Memory B cell (primary cell): ENCODE measurements at places on chromosomes 7 and 10.

DNA sequence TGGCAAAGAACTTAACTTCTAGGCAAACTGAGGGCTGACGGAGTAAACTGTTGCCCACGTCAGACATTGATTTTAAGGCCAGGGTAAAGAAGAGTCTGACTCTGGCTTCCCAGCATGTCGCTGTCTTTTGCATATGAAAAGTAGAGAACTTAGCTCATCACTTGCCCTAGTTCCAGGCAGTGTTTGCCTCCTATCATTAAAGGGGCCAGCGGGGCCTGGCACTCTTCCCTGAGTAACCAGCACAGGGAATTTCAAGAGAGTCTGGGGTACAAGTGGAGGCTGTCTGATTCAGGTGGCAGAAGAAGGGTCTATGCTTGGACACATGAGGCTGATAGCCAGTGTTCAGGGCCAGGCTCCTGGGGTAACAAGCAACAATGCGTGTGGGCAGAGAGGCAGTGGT, 4.8 kb downstream of the DENND2A start:
- DNase-seq: no peak

- no peak for DNase-seq
These were observed 3.4 kb downstream of the PRKAG2 start for GRCh38 chr7:151873402-151873965.

DNA sequence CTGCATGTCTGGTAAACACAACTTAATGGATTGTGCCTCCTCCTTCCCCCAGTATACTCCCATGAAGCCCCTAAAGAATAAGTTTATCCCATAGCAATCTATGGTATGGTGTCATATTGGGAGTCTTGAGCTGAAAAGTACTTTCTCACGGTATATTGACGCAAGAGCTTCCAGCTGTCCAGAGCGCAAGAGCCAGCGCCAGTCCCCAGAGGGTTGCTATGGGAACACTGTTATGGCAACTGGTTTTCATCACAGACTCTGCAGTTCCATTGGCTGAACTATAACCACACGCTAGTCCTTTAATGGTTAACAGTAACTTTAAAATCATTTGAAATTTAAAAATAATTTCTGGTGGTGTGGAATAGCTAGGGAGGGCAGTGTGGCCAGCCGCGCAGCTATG, 46.9 kb downstream of the PRPF18 start:
- no peak for DNase-seq

GRCh38 chr7:75789361-75789924, 17.4 kb upstream of the CCL26 start:
- no peak for DNase-seq

DNA sequence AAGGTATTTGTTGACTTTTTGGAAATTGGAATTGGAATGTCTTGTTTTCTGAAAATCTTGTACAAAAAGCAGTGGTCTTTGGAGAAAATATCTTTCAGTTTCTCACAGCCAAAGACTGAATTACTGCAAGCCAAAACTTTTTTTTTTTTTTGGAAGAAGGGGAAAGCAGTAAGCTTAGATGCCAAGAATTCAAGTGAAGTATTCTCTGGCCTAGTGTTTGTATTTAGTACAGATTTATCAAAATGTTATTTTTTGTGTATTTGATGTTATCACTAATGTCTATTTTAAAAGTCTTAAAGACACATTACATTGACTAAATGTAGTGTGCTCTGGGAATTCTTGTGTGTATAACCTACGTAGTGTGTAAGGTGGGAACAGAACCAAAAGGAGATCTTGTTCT, 6.2 kb downstream of the TET1 start:
- DNase-seq: no peak

DNA sequence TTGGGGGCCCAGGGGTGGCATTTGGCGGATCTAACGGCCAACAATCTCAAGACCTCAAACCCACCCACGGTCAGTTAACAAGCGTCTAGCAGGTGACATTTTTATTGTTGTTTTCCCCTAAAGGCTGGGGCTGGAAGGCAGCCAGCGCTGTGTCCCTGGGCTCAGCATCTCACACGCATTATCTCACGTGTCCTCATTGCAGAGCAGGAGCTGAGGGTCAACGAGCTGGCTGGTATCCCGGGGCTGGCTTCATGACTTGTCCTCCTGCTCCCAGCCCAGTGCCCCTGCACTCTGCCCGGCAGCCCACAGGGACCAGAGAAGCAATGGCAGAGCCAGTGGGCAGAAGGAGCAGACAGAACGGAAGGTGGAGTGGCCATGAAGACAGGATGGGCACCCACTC, 54.4 kb upstream of the TMEM273 start:
- DNase-seq: no peak

GRCh38 chr10:99297033-99297432, 32.1 kb upstream of the CNNM1 start:
- DNase-seq: no peak

GRCh38 chr10:119415536-119416503, 126.7 kb downstream of the RGS10 start:
- no peak for DNase-seq
